ENCODE measurements at places on chromosomes 3 and 15. TPM values are rescaled to one million over a fixed set of nuclear protein-coding genes. Genes with fewer than 3 reads are reported as not detected.

Gene GOLGA8R
- 1.4 TPM for total RNA-seq

Gene SLC51B
- not detected for total RNA-seq

Gene SHF
- 20.4 TPM for total RNA-seq

Gene LYSMD2
- total RNA-seq, result 24.2 TPM

Gene BFSP2
- not detected for total RNA-seq

Gene PIK3R4
- 31.1 TPM for total RNA-seq

Gene RHOA
- total RNA-seq, result 414 TPM

Gene WNT7A
- 0.20 TPM for total RNA-seq

Gene ATP13A4
- 1.6 TPM for total RNA-seq

Gene SV2B
- 0.08 TPM for total RNA-seq

Measured in activated naive CD8-positive, alpha-beta T cell treated with anti-CD3 and anti-CD28 coated beads for 36 hours (primary cell).